ENCODE measurements at places on chromosomes 1 and 21.

DNA sequence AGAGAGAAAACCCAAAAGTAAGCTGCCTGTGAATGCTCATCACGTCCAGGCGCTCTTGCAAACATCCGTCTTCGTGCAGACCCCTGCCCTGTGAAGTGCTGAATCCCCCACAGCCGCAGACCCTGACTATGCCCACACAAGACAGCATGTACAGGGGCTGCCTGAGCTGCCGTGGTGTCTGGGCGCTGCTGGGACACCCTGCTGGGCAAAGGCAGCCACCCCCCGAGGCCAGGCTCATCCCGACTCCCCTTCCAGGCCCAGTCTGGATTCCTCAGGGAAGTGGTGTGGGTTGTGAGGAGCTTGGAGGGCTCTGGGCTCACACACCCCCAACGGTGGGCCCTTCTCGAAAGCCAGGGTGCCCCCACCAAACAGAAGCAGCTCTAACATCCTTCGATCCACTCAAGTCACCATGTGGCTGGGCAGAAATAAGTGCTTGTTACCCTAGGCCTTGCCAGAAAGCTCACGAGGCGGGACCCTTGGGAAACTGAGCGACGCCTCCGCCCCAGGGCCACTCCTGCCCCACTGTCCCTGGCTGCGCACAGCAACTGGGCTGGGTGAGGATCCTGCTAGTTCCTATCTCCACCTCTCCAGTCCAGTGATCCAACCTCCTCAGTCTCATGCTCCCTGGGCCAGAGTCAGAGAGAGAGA, 4.8 kb upstream of the WNT9A start:
- DNase-seq: no peak

GRCh38 chr1:25039229-25039628, 109.2 kb upstream of the RUNX3 start:
- no peak for DNase-seq

DNA sequence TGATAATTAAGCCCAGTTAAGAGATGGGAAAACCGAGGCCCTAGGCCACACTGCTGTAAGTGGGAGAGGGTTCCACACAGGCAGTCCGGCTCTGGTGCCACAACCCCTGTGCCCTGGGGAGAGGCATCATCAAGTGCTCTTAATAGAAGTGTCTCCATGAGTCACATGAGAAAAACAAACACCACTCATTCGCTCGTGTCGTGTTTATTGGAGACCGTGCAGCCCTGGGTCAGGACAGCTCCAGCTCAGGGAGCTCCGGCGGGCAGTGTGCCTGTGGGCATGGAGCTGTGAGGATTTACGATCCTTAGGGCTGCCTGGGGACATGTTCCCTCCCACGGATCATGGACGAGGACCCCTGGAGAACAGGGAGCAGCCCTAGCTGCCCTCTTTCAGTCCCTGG, 658.5 kb downstream of the AJAP1 start:
- DNase-seq: no peak

- no peak for DNase-seq
These were observed 16.7 kb downstream of the CD247 start for GRCh38 chr1:167501515-167502191.

GRCh38 chr1:97144527-97144926, 422.9 kb downstream of the PTBP2 start:
- DNase-seq: no peak

GRCh38 chr1:205961991-205962820, 18.9 kb upstream of the SLC26A9 start:
- DNase-seq: no peak

DNA sequence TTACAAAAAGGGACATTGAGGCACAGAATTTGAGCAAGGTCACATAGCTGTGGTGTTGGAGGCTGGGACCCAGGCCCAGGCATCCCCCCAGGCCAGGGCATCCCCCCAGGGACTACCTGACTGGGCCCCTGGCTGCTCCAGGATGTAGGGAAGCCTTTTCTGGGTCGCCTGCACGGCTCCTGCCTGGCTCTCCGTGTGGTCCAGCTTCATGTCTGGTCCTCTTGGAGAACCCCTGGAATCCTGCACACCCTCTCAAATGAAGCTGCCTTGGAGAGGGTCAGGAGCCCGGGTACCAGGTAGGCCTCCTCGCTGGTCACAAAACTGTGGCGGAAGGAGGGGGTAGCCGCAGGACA, 919 bp upstream of the CELSR2 start:
- no peak for DNase-seq

- DNase-seq: no peak
These were observed 3879.7 kb downstream of the SRGAP2C start for GRCh38 chr1:125064481-125064880.

DNA sequence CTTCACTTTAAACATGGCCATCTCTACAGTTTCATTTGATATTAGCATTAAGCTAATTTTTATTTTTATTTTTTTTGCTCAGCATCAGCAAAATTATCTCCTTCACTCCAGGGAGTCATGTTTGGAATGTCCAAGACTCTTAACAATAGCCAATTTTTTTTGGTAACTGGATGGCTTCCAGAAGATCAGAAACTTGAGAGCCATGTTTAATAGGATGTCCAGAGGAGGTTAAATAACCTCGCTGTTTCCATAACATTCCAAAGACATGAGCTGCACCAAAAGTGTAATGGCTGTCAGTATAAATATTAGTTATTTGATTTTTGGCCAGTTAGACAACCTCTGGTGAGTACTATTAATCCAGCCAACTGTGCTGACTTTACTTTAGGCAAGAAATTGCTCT, 80.7 kb downstream of the DNTTIP2 start:
- no peak for DNase-seq

DNA sequence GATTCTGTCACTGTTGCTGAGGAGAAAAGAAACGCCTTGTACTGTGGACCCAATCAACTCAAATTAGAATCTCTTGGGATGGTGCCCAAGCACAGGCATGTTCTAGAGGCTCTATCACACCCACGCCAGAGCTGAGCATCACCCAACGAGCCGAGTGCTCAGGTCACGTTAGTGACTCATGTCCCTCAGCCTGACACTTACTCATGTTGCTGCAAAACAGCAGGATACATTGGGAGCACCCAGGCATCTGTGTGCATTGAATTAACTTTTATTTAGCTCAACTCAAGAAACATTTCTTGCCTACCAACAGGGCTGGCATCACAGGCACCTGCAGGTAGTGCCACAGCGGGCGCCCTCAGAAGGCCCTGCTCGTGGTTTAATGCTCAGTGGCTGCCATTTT, 149.8 kb downstream of the ETS2 start:
- no peak for DNase-seq

GRCh38 chr1:51423073-51423821, 92.9 kb upstream of the TTC39A start:
- no peak for DNase-seq

- no peak for DNase-seq
These were observed 14.8 kb upstream of the KIF1B start for GRCh38 chr1:10195570-10195969.

- DNase-seq: no peak
These were observed 49.5 kb upstream of the LYPLAL1 start for GRCh38 chr1:219124163-219124562.

GRCh38 chr1:67750691-67751054, 65.7 kb downstream of the GADD45A start:
- DNase-seq: no peak
